ENCODE measurements at places on chromosomes 7 and 10.

- DNase-seq = no peak
Measured at GRCh38 chr7:90345595-90346335, 751 bp upstream of the GTPBP10 start.

GRCh38 chr7:69663911-69664832 lies 65.9 kb downstream of the AUTS2 start:
- no peak for DNase-seq

DNA sequence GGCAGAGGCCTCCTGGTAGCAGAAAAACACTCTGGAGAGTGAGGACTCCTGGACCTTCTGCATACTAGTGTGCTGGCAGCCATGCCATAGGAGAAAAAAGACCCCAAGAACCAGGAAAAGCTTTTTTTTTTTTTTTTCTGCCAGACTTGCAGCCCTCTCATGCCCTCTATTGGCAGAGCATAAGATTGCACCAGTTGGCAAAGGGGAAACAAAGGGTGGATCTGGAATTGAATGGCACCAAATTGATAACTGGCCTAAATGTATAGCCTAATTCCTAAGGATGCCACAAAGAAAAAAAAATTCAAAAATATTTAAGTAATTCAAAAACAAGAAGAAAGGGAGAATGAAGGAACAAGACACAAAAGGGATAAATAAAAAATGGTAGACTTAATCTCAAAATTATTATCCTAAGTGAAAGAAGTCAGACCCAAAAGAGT lies 112.5 kb upstream of the GHITM start:
- DNase-seq = no peak

DNA sequence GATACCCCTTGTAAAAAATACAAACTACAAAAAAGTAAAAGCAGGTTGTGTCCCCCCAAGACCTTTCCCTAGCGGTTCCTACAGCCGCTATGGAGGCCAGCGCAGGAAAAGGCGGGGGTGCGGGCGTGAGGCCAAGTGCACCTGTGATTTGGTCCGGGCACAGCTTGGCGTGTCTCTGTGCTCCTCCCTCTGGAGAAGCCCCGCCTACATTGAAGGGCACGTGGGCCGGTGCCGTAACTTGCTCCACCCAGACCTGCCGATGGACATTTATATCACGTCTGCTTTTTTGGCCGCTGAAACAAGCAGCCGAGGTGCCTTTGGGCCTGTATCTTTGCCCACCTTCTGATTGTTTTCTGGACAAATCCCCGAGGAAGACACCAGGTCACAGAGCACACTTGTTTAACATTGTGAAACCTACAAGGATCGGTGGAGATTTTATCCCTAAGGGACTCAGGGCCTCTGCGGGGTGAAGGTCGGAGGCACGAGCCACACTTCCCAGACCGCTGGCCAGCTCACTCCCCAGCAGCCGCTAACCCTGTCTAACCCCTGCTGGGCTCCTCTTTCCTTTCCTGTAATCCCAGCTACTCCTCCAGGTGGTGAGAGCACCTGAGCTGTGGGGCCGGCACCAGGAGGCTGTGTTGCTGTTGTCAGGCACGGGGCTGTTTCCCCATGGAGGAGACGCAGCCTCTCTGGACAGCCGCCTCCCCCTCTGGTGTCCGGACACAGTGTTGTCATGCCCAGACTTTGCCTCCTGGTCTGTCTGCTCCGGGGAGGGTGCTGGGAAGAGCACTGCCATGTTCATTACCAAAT lies 18.8 kb upstream of the INPP5A start:
- DNase-seq = no peak

DNA sequence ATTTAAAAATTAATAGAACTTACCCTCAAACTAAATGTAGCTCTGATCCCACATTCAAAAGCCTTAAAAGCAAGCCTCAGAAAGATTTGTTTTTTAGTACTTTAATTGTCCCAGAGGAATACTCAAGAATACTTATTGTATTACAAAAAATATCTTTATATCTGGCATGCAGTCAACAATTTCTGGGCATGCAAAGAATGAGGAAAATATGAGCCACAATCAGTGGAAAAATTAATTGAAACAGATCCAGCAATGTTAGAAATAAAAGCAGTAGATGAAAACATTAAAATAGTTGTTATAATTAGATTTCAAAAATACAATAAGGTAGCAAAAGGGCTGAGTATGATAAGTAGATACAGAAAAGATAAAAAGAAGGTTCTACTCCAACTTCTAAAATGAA lies 154.7 kb downstream of the PON1 start:
- no peak for DNase-seq

All from stimulated activated CD8-positive, alpha-beta memory T cell treated with anti-CD3 and anti-CD28 coated beads, Interleukin-7, amount 100 ng/mL, for 1 hour (primary cell).